ENCODE measurements at places on chromosomes 5 and 9.

GRCh38 chr9:136828474-136829140 lies 13.7 kb upstream of the AJM1 start:
- DNase-seq = no peak

- DNase-seq = no peak
Measured at GRCh38 chr9:127844821-127845359, 9.6 kb downstream of the ENG start.

- no peak for DNase-seq
Measured at GRCh38 chr9:13165956-13166355, 113.5 kb downstream of the MPDZ start.

- no peak for DNase-seq
Measured at GRCh38 chr5:33726422-33727165, 165.2 kb downstream of the ADAMTS12 start.

- peak; percentile 90 for DNase-seq
Measured at GRCh38 chr9:123929870-123930831, at the start of gene DENND1A. Gene DENND1A (minus strand): TSS chr9:123930126. CDS start chr9:123929905, 221 bp downstream.

DNA sequence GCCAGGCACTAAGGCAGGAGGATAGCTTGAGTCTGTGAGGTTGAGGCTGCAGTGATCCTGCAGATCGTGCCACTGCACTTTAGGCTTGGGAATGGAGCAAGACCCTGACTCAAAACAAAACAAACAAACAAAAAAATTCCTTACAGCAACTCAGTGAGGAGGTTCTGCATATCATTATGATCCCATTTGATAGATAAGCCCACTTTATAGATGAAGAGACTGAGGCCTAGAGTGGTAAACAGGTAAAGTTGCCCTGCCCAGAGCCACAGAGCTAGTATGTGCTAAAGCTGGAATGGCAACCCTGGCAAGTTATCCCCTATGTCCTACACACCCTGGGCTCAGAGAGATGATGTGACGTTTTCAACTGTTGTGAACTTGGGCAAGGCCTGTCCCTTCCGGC lies 7.2 kb downstream of the AIF1L start:
- no peak for DNase-seq

GRCh38 chr9:82129708-82130107 lies 141.1 kb downstream of the SPATA31D1 start:
- DNase-seq = no peak

DNA sequence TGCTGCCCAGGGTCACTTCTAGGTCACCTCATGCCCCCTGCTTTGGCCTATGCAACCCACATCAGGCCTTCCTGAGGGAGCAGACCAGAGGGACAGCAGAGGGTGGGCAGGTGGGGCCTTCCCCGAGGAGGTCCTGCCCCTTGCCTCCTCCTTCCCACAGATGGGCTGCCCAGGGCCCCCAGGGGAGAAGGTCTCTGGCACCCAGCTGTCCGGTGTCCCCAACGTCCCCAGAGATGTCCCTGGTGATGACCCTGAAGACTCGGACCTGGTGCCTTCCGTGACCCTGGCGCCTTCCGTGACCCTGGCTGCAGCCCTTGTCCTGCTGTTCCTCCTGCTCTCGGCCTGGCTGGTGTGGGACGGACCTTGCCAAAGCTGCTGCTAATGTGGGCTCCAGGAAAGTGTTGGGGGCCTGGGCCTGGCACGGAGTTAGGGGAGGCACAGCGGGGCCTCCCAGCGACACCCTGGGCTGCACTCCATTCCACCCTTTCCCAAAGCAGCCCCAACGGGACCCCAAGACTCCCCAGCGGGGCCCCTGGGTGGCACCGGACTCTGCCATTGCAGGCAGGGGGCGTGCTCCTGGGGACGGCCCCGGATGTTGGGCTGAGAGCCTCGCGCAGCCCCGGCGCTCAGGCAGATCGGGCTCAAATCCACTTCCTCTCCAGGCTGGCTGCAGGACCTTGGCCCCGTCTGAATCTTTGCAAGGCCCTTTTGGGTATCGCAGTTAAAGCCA lies 6.8 kb upstream of the SLC2A6 start:
- no peak for DNase-seq

DNA sequence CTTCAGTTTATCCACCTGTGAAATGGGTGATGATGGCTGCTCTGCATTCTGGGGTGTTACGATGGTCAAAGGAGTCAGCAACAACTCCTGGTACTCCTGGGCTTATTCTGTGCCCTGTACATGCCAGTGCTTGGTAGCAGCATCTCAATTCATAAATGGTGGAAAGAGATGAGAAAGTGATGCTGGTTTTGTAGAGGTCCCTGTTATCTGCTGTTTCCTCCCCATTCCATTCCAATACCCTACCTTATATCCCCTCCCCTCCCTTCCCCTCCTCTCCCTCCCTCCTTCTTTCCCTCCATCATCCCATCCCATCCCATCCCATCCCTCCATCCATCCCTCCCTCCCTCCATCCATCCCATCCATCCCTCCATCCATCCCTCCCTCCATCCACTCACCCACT lies 19.1 kb downstream of the BOD1 start:
- DNase-seq = no peak

DNA sequence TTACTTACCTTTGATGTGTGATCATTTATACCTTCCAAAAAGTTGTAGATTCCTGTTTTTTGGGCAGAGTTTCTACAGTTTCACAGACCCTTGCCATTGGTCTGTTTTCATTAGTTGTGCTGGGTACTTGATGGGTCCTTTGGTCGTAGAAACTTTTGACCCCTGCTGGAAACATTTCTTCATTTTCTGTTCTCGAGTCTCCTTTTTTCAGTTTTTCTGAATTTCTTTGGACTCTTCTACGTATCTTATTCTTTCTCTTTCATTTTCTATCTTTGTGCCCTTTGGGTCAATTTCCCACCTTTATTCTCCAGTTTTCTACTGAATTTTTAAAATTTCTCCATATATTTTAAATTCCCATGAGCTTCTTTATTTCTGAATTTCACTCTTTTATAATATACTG lies 16.7 kb downstream of the AP3S1 start:
- DNase-seq = no peak

GRCh38 chr5:6723816-6724300 lies 10.6 kb downstream of the TENT4A start:
- DNase-seq = no peak

DNA sequence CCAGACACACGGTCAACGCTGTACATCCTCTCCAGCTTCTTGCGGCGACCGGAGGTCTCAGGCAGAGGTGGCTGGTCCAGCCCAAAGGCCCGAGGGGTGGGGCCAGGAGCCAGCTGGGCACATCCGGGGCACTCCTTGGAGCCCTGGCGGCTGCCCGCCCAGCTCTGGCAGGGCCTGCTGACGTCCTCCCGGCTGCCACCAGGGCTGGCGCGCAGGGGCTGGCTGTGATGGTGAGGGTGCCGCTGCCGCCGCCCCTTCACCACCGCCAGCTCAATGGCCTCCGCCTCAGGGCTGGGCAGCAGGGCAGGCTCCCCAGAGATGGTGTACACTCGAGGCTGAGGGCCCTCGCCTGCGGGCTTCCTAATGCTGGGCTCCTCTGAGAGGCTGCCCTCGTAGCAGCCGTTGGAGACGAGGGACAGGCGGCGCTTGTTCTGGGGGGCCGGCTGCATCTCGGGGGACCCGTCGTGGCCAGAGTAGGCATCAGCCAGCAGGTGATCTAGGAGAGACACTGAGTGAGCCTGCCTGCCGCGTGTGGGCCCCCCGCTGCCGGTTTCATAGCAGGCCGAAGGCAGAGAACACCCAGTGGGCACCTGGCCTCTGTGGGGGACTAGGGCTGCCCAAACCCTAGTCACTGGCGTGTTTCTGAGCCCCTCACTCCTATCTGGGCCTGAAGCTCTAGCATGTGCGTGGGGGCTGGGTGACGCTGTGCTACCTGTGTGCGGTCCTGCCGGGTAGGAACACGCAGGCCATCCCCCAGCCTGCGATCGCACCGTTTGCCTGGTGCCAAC lies 1.5 kb downstream of the NSMF start:
- DNase-seq = no peak

- no peak for DNase-seq
Measured at GRCh38 chr9:100426530-100427365, at the start of gene MSANTD3. Gene MSANTD3 (plus strand): TSS chr9:100427143. CDS start chr9:100441939, 14,796 bp downstream.

DNA sequence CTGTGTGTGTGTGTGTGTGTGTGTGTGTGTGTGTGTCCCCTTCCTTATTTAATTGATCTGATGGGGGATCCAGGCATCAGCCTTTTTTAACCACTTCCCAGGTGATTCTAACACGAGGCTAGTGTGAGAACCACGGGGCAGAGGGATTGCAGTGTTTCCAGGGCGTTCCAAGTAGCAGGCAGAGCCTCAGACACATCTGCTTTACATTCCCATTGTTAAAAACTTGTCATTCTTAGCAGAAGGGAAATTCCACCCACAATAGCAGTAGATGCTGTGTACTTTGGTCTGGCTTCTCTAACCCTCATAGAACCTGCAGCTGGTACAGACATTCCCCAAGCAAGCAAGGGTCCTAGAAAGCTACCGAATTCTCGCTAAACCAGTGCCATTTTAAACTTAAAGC lies 81.9 kb upstream of the SLC30A5 start:
- no peak for DNase-seq

- DNase-seq = no peak
Measured at GRCh38 chr9:120982836-120983235, 56.2 kb upstream of the TRAF1 start.

- DNase-seq = no peak
Measured at GRCh38 chr9:88957526-88957925, 33.7 kb upstream of the S1PR3 start.

DNA sequence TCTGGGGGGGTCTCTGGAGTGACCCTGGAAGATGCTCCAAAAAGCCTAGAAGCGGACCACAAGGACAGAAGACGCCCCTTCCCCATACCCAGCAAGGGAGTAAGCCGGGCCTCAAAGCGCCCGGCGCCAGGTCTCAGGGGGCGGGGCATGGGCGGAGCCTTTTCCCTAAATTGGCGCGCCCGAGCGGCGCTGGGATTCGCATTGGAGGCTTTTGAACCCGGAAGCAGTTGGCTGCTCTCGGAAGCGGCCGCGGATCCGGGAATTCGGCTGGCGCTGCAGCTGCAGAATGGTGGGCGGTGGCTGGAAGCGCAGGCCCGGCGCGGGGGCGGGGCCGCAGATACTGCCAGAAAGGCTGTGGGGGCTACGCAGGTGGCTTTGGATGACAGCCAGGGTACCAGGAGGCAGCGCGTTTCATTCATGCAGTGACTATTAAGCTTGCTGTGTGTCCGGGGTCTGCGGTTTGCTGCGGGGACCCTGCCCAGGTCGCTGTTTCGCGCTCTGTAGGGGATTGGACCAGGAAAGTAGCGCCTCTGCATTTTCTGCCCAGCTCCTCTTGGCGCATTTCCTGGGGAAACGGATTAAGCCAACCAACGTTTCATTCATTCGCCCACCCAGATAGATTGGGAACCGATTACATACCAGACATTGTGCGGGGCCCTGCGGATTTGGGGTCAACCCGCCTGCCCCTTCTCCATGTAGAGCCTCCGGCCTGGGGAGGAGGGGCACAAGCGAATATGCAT lies 83.0 kb upstream of the FREM1 start:
- peak; percentile 51 for DNase-seq

DNA sequence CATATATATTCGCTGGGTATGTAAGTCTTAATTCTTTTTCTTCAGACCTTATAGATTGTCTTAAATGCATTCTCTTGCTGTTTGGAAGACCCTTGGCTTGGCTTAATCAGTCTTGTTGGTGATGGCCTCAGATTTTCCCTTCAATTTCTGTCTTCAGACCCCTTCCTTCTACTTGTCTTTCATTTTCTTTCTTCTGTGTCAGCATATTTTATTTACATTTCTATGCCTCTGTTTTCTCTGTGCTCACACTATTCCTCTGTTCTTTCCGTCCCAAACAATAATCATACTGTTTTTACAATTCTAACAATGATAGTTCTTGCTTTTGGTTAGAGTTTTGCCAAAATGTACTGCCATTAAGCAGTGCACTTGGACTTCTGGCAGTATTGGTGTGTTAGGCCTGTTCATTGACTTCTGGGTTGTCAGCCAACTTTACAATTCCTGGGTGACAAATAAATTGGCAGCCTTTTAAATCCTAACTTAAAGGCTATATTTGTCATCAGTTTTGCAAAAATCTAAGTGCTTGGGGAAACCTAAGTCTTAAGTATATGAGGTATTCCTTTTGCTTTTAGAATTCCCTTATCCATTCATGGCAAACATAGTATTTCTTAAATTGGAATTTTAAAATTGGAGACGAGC lies 8.0 kb downstream of the SRFBP1 start:
- no peak for DNase-seq

DNA sequence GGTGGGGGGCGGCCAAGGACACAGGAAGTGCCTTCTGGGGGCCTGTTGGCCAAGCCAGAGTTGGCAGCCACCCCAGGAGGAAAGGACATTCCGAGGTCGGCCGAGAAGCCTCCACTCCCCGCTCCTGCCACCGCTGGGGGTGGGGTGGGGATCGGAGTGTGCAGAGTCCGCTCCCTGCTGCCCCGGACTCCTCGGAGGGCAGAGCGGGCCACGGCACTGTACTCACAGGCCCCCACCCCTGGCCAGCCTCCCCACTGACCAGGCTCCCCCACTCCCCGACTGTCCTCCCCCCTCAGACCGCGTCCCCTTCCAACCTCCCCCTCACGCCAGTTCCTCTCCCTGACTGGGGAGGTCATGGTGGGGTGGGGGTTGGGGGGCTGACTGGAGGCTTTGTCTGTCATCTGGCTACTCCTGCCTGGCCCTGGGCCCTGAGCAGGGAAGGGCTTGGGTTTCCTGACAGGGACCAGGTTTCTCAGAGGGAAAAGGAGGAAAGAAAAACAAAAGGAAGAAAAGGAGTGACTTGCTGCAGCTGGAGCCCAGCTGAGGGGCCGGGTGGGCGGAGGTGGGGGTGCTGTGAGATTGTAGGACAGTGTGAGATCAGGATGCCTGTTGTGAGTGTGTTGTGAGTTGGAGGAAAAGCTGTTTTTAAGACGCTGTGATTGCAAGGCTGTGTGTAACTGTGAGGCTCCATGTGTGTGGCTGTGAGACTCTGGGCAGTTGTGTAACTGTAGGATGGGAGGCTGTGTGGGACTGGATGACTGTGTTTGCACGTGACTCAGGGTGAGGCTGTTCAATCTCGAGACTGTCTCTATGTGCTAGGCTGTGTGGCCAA lies 29.7 kb downstream of the CNTFR start:
- no peak for DNase-seq

GRCh38 chr5:56685503-56686217 lies 129.7 kb upstream of the MAP3K1 start:
- DNase-seq = no peak

- DNase-seq = no peak
Measured at GRCh38 chr9:24245988-24246387, 299.7 kb downstream of the IZUMO3 start.

- DNase-seq = no peak
Measured at GRCh38 chr9:133428617-133429101, 6.5 kb downstream of the ADAMTS13 start.

GRCh38 chr5:131441184-131441583 lies 177.3 kb downstream of the CDC42SE2 start:
- DNase-seq = no peak
